ENCODE measurements at places on chromosomes 12 and 14.

- DNase-seq = no peak
Observed at GRCh38 chr12:50041962-50042361, 15.4 kb upstream of the ASIC1 start.

DNA sequence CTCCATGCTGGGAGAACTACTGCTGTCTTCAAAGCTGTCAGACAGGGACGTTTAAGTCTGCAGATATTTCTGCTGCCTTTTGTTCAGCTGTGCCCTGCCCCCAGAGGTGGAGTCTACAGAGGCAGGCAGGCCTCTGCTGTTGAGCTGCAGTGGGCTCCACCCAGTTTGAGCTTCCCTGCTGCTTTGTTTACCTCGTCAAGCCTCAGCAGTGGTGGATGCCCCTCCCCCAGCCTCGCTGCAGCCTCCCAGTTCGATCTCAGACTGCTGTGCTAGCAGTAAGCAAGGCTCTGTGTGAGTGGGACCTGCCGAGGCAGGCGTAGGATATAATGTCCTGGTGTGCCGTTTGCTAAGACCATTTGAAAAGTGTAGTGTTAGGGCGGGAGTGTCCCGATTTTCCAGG is 31.4 kb upstream of the RFX4 start:
- no peak for DNase-seq

DNA sequence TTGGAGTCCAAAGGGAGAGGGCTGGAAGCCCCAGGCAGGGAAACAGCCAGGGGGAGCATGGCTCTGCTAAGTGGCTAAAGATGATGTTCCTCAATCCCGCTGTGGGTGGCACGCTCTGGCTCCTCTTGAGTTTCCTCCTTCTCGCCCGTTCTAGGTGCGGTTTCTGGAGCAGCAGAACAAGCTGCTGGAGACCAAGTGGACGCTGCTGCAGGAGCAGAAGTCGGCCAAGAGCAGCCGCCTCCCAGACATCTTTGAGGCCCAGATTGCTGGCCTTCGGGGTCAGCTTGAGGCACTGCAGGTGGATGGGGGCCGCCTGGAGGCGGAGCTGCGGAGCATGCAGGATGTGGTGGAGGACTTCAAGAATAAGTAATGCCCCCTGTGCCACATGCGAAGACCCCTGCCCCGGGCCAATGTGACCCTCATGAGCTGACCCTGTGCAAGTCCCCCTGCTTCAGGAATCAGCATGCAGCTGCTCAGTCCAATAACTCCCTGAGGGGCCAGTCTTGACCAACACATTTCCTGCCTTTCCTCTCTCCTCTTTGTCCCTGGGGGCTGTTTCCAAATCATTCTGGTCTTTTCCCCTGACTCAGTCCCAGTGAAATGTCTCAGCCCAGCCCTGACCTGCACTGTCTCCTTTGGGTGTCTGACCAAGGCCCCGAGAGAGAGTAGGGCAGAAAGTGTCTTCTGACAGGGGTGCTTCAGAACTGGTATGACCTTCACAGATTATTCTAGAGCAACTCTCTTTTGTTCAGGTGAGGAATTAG is 2.1 kb downstream of the KRT7 start:
- DNase-seq = no peak

DNA sequence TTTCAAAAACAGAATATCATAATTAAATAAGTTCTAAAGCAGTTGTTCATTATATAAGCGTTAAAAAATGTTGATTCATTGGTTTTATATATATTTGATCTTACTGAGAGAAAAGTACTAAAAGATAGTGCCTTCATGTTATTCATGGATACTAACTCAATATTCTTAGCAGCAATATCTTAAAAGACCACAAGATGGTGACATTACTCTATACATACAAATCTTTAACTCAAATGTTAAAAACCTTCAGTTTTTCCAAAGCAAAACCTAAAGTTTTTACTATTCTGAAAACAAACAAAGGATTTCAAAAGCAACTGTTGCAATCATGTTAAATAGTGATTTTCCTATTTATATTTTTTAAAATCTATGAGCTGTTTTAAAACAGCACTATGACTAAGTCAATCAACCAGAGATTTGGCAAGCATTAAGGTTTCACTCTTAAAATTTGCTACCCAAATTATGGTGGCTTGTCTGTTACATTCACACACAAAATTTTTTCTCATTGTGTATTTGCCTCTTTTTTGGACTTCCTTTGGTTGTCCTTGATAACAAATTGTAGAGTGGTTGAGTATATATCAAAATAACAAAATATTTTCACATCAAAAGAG is 50.1 kb upstream of the RERGL start:
- no peak for DNase-seq

- DNase-seq = no peak
Observed at GRCh38 chr14:53957739-53958138, 1.1 kb upstream of the BMP4 start.

GRCh38 chr12:38961012-38961411 is 55.6 kb upstream of the CPNE8 start:
- DNase-seq = no peak

GRCh38 chr14:99952039-99952438 is 113.2 kb upstream of the EVL start:
- DNase-seq = no peak

- no peak for DNase-seq
Observed at GRCh38 chr14:76719666-76720065, 41.6 kb upstream of the VASH1 start.

- no peak for DNase-seq
Observed at GRCh38 chr14:29222671-29223268, 456.2 kb downstream of the FOXG1 start.

- no peak for DNase-seq
Observed at GRCh38 chr12:54337854-54338650, 13.1 kb downstream of the COPZ1 start.

DNA sequence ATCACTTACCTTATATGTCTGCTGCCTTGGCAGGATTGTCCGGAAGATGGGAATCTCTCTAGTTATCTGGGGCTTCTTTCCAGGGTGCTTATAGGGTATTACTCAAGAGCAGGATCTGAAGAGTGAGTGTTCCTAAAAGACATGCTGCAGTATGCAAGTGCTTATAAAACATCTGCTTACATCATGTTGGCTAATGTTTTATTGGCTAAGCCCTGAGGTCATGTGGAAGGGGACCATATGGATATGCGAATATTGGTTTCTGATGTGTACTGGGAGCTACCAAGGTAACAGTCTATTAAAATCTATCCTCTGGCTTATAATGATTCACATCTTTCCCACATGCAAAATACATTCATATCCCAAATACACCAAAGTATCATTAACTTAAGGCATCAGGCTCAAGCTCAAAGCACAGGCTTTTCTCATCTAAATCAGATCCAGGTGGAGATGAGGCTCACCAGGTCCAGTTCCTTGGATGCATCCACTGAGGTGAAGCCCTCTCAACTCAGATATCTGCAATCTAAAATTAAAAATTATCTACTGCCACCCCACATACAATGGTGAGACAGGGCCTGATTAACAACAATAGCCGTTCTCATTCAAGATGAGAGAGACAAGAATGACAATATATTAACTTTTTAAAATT is 29.8 kb downstream of the LRRIQ1 start:
- DNase-seq = no peak

GRCh38 chr12:19498099-19498498 is 58.8 kb downstream of the AEBP2 start:
- no peak for DNase-seq

DNA sequence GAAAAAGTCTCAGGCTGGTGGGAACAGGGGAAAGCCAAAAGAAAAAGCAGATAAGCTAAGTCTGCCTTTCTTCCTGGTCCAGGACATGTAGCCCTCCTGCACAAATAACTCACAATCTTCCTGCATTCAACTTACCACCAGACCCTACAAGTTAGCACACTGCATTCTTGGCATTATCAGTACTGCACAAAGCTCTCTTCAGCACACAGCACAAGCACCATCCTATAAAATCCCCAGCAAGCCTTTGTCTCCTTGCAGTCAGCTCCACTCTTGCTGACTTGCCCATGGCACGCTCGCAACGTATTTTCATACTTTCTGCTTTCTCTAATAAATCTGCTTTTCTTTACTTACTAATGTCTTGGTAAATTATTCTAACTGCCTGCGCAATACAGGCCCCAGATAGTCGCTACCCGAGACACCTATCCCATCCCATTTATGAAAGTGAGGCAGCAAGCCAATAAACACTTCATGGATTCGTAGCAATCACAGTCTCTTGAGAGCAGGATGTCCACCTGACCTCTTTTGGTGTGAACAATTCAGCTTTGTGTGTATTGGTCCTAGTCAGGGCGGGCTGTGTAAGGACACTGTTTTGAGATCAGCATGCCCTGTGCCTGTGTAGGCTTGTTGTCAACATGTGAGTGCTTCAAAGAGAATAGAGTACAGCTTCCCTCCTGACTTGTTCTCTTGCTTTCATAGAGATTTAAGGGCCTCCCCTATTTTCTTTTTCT is 49.0 kb downstream of the TMEM117 start:
- no peak for DNase-seq

GRCh38 chr12:21252070-21252469 is 82.6 kb downstream of the SLCO1A2 start:
- DNase-seq = no peak

GRCh38 chr14:59313658-59314608 is 125.5 kb downstream of the DAAM1 start:
- no peak for DNase-seq

DNA sequence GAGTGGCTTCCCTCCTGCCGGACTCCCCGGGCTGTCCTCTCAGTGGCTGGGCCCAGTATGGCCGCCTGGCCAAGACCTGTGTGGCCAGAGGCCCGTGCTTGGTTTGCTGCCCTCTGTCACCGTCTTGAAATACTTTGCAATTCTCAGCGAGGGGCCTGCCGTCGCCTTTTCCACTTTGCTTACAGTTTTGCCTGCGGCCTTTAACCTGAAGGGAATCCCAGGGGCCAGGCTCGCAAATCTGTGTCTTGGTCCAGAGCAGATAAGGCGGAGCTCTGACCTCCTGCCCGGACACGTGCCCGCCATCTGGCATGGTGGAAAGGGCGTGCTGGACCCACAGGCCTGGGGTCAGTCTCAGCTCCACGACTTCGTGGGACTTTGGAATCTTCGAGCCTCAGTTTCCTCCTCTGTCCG is 10.9 kb upstream of the AMN start:
- no peak for DNase-seq

DNA sequence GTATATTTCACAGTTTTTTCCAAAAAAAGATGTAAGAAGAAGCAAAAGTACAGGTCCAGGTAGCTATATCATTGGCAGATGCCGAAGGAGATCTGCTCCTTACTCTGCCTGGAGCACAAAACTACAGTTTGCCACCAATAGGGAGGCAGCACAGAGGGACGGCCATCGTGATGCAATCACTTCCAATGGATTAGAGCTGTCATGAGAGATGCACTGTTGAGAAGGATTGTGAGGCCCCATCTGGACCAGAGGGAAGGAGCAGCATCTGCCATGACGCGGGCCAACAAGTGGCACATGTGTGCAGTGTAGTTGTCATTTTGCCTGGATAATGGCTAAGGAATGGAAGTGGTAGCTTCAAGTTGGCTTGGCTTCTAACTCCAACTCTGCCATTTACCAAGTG is 318.8 kb upstream of the FKBP4 start:
- no peak for DNase-seq

DNA sequence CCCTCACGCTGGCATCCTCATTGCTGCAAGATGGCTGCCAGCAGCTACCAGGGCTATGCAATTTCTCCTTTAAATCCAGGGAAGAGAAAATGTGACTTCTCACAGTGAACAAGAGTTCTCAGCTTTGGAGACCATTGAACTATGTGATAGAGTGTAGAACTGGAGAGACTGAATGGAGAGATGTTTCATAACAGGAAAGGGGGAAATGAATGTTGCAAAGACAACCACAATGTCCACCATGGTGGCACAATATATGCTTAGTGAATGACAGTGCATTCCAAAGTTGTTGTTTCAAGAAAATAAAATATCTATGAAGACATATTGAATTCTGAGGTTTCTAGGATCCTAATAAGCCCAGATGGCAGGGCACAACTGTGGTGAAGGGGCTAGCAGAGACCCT is 13.2 kb upstream of the COCH start:
- DNase-seq = peak; percentile 6

GRCh38 chr12:120940006-120940405 is 35.8 kb upstream of the SPPL3 start:
- DNase-seq = no peak

DNA sequence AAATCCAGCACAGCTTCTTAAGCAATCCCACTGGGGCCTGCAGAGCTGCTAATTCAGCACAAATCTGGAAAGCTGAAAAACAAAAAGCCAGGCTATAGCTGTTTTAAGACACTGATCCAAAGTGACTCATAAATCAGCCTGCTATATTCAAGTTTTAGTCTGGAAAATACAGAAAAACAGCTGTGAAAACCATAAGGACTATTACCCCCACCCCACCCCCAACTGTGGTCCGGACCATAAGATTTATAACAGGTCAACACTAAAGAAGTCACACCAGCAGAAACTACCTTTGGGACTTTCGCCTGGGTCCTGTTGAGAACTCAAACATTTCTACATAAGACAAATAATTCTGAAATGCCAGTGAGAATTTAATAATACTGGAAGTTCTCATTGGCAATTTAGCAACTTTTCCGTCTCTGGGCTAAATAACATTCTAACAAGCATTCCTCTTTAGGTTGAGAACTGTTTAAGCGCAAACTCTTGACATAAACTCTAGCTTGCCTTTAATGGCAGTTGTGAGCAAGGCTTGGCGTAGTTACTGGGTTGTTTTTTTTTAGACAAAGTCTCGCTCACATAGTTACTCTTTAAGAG is 3.3 kb downstream of the LRIG3 start:
- no peak for DNase-seq

GRCh38 chr12:10849425-10849878 is at the start of gene PRR4:
Gene PRR4 (minus strand): TSS chr12:10849475. CDS start chr12:10849437, 38 bp downstream.
- DNase-seq = no peak
